ENCODE measurements at places on chromosomes 1 and 21. TPM values are rescaled to one million over a fixed set of nuclear protein-coding genes. Genes with fewer than 3 reads are reported as not detected.

ACOT11 gene
- total RNA-seq = 44.1 TPM

GRCh38 chr21:28215214-28215954, 777.3 kb downstream of the LTN1 start:
- no peak for DNase-seq

DNA sequence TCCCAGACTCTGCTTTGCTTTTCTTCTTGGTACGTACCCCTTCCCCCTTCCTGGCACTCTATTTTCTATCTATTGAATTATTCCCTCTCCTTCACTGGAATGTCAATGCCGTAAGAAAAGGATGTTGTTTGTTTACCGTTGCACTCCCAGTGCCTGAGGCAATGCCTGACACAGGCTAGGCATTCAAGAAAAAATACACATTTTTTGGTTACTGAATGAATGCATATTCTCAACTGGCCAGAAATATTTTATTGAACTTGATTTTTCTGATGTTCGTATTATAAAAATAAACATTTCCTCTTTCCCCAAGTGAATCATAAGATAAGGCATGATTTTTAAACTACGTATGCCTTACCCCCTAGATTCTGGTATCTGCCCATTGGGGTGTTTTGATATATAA, 41.2 kb downstream of the GNG12 start:
- no peak for DNase-seq

DNA sequence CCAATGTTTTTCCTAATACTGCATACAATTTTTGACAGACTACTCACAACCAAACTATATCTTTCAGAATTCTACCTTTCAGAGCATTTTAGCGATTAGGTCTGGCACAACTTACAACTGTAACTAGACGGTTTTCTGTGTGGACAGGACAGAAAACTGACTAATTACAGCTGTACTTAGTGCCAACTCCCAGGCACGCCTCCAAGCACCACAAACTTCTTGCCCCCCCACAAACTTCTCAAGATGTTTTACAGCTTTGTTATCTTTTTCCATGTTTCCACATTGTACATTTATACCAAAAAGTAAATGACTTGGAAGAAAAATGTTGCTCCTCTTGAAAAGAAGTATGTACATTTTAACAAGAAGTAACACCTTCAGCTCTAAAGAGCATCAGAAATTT, 13.8 kb downstream of the LYST start:
- DNase-seq = no peak

DNA sequence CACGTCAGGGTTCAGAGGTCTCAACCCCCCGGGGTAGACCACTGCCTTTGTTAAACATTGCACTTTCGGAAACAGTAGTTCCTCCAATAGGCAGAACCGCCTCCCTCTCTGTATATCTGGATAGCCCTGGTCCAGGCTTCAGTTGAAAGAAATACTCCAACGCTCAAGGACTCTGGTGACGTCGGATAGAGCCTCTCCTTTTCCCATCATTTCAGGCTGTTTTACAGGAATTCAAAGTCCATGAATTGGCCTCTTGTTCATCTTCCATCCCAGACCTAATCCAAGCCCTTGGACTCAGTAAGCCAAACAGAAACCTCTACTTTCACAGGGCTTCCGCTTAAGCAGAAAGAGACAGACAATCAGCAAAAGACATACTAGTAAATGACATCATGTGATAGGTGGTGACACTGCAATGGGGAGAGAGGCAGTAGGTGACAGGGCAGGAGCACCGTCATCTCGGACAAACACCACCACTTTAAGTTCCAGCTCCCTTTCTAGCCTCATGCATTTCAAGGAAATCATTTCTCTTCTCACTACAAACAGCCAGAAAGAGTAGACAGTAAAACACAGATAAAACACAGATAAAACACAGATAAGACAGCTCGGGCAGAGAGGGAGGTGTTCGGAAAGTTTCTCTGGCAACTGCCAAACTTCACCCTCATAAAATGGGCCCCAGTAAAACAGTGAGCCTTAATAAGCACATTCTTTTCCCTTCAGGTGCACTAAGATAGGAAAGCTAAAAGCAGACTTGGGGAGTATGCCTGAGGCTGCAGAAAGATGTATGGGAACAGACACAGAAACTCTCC, 2.3 kb upstream of the PLA2G2A start:
- DNase-seq = no peak
